HT1080 (cell line): ENCODE measurements at places on chromosomes 11 and 22. TPM values are rescaled to one million over a fixed set of nuclear protein-coding genes. Genes with fewer than 3 reads are reported as not detected.
A peak's percentile ranks its signal among the peaks of the same experiment; 100 is the strongest.

- no peak for DNase-seq
Observed at GRCh38 chr11:11036185-11036847, 178.5 kb upstream of the ZBED5 start.

Gene RBMXL2
- total RNA-seq: not detected in 2 replicates

DNA sequence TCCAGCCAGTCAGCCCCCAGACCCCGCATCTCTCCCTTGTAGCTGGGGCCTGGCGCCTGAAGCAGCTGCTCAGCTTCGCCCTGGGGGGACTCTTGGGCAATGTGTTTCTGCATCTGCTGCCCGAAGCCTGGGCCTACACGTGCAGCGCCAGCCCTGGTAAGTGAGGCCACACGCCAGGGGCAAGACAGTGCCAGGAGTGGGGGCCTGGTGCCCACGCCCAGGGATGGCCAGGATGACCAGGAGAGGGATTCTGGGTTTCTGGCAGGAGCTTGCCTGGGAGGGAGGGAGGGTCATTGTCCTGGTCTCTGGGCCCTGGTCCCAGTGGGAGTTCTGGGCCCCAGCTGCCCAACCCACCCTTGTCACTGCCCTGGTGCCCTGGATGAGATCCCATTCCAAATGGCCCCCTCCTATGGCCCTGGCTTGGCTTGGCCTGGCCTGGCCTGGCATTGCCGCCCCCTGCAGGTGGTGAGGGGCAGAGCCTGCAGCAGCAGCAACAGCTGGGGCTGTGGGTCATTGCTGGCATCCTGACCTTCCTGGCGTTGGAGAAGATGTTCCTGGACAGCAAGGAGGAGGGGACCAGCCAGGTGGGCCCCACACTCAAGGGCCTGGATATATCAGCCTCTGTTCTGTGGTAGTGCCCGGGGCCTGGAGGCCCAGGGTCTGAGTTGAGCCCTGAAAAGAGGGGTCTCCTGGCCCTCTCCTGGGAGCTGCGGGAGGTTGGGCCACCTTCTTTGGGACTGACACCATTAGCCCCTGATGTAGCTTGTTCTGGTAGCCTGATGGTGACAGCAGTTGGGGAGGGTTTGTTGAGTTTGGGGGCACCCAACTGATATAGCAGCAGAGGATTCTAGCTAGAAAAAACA lies 3.7 kb downstream of the SLC39A13 start:
- DNase-seq: peak; percentile 24

Gene P2RX6
- 0.45 and 0.87 TPM in 2 replicates for total RNA-seq

DNA sequence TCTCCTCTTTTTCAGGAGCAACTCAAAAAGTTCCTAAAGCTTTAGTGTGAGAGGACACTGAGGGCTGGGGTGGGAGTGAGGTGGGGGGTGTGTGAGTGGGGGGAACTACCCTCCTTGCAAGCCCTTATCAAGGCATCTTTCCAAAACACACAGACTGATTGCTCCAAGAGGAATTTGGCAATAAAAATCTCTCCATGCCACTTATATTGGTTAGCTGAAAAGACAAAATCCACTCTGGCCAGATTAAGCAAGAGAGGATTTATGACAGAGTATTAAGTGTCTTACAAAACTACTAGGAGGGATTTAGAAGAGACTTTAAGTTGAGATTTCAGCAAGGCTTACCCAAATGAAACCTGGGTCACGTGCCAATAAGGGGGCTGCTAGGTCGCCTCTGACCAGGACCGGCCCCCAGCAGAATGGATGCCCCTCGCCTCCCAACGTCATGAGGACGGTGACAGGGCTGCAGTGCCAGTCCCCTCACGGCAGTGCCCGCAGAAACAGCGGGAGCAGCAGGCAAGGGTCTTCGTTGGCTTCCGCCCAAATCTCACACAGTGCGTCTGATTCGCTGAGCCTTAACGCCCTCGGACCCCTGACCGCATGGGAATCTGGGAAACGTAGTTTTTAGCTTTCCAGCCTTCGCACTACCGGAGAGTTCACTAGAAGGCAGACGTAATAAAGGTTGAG lies 22.1 kb upstream of the CTR9 start:
- DNase-seq: no peak

Gene ART1
- total RNA-seq: not detected in 2 replicates

Gene KCNA4
- not detected in 2 replicates for total RNA-seq
